ENCODE measurements at places on chromosomes 6 and 20.
A peak's percentile ranks its signal among the peaks of the same experiment; 100 is the strongest.

- no peak for DNase-seq
Observed at GRCh38 chr6:45984788-45985425, 30.8 kb downstream of the CLIC5 start.

GRCh38 chr6:84466511-84466910, 239.1 kb upstream of the CEP162 start:
- no peak for DNase-seq

DNA sequence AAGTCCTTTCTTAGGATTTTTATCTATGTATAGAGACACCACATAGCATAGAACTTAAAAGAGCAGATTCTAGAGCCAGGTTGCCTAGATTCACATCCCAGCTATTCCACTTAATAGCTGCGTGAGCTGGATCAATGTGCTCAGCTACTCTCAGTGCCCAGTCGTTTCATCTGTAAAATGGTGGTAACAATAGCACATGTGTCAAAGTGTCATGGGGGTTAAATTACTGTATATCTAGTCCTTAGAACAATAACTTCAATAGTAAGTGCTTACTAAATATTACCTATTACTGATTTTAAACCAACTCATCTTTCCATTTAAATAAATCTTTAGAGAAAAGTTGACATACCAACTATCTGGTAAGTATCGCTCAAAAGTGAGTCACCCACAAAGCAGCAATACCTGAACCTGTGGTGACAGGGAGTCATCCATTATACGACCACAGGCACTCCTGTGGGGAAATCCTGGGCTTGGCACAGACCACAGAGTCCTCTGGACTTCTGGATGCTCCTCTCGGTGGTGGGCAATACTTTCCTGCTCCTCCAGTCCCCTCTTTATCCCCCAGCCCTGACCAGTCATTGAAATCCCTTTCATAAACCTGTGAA, 154.8 kb downstream of the PDSS2 start:
- no peak for DNase-seq

DNA sequence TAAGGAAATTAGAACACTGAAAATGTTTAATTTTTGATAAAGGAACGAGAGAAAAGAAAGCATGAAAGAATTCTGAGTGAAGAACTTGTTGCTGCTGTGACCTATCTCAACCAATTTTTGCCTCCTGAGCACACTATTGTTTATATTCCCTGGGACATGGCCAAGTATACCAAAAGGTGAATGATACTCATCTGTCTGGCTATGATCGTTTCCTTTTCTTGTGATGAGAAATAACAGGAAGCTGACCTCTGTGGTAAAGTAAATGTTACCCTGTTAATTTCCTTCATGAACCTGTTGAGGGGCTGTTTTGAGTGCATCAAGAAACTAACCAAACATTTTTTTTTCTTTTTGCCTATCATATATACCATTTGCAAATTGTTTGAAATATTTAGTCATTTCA, 69.1 kb downstream of the FIG4 start:
- peak; percentile 3 for DNase-seq

DNA sequence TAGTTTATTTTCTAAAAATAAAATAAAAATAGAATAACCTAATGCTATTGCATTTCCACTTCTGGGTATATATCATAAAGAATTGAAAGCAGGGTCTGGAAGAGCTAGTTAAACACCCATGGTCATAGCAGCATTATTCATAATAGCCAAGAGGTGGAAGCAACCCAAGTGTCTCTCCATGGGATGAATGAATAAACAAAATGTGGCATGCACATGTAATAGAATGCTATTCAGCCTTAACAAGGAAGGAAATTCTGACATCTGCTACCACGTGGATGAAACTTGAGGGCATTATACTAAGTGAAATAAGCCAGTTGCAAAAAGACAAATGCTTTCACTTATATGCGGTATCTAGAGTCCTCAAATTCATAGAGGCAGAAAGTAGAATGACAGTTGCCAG, 130.8 kb downstream of the TIAM2 start:
- no peak for DNase-seq

DNA sequence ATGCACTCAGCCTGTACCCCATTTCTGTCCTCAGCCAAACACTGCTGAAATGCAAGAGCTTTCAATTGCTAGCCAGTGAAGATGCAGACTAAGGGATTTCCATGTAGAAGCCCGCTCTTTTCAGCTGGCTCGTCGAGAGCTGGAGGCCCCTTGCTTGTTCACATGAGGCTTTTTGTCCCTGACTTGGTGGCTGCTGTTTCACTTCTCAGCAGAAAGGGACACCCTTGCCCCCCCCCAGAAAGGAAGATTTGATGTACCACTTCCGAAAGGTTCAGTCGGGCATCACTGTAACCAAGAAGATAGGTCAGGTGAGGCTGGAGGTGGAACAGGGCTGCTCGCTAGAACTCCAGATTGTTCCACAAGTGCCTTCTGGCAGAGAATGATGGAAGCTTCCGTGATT, 23.3 kb downstream of the PTPN1 start:
- DNase-seq, result no peak

DNA sequence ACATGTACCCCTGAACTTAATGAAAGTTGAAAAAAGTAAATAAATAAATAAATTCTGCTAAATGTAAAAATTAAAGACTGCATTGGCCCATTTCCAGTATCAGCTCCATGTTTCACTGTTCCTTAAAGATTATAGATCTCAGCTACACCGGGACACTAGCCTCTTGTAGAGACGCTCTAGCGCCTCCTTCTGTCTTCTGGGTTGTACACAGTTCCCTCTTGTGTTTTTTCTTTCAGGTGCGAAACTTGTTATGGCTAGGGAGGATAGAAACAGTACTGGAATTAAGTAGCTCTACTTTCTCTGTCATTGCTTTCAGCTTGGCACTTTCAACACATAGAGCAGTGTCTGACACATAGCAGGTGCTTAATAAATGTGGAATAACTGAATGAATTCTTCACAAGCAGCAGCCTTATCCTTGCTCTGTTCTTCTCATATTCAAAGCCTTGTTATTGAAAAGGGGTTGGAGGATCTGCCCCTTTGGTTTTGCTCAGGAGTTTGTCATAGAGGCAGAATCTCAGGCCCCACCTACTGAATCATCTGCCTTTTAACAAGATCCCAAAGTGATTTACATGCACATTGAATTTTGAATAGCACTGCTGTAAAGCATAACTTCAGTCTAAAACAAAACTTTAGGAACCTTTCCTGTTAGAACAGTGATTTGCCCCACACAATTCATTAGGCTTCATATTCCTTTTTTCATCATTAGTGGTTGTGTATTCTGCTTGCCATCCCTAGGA, 92.3 kb downstream of the FIG4 start:
- DNase-seq, result peak; percentile 7

Measured in GM12865 (cell line).